ENCODE measurements at places on chromosomes 3 and 15.

- no peak for DNase-seq
Measured at GRCh38 chr15:40258544-40258943, 19.7 kb downstream of the PAK6 start.

GRCh38 chr3:13176445-13176844, 103.2 kb upstream of the IQSEC1 start:
- DNase-seq: no peak

DNA sequence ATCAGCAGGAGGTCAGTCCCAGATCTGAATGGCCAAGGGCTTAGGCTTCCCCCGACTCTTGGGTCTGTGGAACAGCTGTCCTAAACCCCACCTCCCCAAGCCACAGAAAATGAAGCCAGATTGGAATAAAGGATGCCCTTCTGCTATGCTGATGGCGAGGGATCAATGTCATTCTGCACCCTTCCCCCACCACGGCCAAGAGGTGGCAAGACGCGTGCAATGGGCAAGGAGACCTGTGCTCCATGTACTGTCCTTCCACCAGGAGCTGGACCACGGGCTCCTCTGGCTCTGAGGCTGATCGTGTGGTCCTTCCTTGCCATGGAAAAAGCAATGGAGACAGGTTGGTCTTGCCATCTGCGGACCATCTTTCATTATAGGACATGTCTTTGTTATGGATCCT, 32.6 kb upstream of the TBC1D21 start:
- no peak for DNase-seq

GRCh38 chr3:182083112-182083511, 371.4 kb downstream of the SOX2 start:
- no peak for DNase-seq

- DNase-seq: no peak
Measured at GRCh38 chr15:41806291-41807181, 21.4 kb upstream of the JMJD7 start.

DNA sequence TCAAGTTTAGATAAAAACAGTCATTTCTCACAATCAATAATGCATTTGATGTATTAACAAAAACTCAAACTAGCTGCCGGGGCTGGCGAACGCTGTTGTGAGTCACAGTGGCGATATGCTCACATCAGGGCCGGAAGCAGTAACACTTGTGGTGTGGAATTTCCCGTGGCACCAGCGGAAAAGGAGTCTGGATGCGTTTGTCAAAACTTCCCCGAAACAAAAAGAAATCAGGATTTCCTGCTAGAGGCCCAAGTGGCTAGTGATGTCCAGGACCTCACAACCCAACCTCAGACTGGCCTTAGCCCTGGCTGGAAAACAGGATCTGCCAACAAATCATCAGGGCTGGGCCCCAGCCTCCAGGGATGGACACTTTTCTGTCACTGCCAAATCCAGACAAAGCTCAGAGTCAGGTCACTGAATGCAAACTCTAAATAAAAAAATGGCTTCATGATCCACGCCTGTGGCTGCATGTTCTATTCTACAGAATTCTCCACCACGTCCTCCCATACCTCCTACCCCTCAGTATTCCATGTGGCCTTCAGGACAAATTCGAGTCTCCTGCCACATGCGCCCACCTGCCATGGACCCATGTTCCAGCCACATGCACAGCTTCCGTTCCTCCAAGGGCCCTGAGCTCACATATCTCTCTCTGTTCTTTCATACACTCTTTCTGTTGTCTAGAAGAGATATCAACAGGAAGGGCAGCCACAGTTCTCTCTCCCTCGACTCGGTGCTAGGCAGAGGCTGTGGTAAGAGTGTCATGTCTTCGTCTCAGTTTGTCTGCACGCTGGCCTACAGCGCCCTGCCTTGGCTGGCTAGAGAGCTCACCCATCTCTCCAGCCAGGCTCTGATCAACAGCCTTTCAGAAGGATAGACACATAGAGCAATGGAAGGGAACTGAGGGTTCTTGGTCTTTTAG, 35.4 kb downstream of the EHD4 start:
- no peak for DNase-seq

GRCh38 chr15:44716983-44717602, 5.8 kb downstream of the B2M start:
- DNase-seq: no peak

DNA sequence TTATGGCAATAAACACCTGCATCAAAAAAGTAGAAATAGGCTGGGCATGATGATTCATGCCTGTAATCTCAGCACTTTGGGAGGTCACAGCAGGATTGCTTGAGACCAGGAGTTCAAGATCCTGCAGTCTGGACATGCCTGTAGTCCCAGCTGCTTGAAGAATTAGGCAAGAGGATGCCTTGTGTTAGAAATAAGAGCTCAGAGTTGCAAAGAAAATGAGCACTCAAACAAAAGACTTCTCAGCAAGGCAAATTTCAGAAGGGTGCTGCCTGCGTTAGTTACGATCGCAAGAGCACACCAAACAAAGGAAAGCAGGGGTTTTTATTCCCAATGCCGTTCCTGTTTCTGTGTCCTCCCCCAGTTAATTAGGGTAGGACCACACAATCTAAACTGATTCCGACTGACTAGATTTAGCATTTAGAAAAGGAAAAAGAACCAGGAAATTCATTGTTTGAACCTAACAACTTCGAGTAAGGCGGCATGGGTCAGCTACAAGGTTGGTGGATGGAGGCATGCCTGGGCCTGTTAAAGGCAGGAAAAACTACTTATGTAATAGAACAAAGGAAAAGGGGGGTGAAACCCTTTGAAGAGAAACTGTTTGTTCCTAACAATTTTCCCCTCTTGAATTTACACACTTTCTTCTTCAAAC, 55.5 kb downstream of the DLG1 start:
- DNase-seq: no peak

GRCh38 chr3:54123003-54123775, 837 bp downstream of the CACNA2D3 start:
- DNase-seq: no peak

- DNase-seq: no peak
Measured at GRCh38 chr3:8891303-8891702, 72.0 kb downstream of the RAD18 start.

DNA sequence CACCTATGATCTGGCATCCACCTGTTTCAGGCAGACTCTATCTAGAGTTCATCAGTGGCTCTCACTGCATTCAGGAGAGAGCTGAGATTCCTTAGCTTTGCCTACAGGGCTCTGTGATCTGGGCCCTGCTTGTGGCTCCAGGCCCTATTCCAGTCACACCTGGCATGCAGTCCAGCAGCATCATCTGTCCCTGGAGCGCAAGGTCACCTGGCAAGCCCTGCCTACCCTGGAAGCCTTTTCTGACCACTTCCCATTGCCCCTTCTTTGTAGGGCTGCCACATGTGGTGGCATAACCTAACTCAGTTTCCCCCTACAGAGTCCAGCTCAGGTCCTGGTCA, 115.1 kb upstream of the PLXNA1 start:
- no peak for DNase-seq

- no peak for DNase-seq
Measured at GRCh38 chr15:41967506-41968206, 4.7 kb downstream of the EHD4 start.

All from SK-N-MC (cell line).